NCI-H526 treated with DMSO at 0.1 percent for 48 hours (cell line): ENCODE measurements at places on chromosomes 3 and 15.

GRCh38 chr15:91936927-91937326 lies 83.4 kb downstream of the SLCO3A1 start:
- DNase-seq, result no peak

DNA sequence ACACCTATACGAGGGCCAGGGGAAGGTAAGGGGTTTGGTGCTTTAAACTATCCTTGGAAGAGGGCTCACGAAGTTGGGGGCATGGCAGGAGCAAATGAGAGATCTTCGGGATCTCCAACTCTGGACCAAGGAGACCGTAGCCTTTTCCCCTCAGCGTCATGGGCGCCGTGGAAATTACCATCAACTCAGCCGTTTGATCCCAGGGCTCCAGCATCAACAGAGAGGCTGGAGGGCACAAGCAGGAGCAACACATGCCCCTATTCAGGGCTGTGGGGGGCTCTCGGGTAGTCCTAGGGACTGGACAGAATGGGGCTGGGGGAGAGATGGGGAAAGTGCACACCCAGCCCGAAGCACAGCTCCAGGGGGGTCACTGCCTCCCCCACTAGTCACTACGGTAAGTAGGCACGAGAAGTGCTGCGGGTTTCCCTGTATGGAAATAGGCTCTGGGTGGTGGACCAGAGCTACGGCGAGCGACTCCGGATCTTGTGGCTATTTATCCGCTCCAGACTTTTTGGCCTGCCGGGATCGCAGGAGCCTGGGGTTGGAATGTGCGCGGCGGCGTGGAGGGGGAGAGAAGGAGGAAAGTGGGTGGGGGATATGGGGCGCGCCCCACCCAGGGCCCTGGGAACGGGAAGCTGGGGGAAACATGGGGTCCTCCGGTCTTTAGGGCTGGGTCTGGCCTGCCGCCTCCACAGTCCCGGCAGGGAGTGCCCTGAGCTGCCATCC lies 539 bp upstream of the LAMB2 start:
- DNase-seq, result peak; percentile 51

GRCh38 chr3:149198611-149199010 lies 23.0 kb downstream of the CP start:
- no peak for DNase-seq

DNA sequence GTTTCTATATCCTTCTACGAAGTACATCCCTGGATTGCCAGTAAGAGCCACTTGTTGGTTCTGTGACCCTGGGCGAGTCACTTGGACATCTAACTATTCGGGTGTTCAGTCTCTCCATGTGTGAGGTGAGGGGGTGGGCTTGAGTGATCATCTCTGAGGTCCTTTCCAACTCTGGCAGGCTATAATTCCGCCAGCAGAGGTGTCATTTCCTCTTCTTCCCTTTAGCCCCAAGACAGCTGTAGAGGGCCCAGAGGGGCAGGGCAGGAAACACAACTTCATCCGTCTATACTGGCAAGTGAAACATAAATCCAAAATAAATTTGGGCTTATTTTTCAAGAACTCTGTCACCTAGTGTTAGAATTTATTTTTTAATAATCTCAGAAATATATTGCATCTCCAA lies 38.1 kb downstream of the C2CD4A start:
- no peak for DNase-seq

- DNase-seq, result no peak
Measured at GRCh38 chr3:197376020-197376419, 77.6 kb upstream of the DLG1 start.

GRCh38 chr15:43854801-43855200 lies 28.0 kb downstream of the WDR76 start:
- no peak for DNase-seq

- no peak for DNase-seq
Measured at GRCh38 chr15:76239786-76240185, 71.5 kb downstream of the ETFA start.

- no peak for DNase-seq
Measured at GRCh38 chr3:43171748-43172147, 65.9 kb upstream of the POMGNT2 start.

DNA sequence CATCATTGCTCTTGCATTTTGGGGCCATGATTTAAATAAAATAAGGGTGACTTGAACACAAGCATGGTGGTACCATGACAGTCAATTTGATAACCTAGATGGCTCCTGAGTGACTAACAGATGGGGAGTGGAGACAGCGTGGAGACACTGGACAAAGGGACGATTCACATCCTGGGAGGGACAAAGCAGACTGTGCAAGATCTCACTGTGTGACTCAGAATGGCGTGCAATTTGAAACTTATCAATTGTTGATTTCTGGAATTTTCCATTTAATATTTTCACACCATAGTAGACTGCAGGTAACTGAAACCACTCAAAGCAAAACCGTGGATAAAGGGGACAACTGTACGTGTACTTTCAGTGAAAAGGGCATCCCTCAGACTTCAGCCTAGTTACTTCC lies 25.5 kb downstream of the MCCC1 start:
- no peak for DNase-seq

DNA sequence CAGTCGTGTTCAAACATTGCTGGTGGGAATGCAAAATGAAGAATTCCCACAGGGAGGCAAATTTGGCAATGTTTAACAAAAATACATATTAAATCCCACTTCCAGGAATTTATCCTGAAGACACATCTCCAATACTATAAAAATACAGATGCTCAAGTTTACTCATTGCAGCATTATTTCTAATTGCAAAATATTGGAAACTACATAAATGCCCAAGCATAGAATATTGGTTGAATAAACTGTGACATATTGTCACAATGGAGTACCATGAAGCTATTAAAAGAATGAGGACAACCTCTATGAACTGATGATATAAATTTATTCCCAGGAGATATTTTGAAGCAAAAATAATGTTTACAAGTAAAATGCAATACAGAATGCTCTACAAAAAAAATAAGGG lies 49.7 kb upstream of the UBE2E2 start:
- DNase-seq, result no peak

GRCh38 chr3:129530821-129531220 lies 2.4 kb downstream of the RHO start:
- no peak for DNase-seq

DNA sequence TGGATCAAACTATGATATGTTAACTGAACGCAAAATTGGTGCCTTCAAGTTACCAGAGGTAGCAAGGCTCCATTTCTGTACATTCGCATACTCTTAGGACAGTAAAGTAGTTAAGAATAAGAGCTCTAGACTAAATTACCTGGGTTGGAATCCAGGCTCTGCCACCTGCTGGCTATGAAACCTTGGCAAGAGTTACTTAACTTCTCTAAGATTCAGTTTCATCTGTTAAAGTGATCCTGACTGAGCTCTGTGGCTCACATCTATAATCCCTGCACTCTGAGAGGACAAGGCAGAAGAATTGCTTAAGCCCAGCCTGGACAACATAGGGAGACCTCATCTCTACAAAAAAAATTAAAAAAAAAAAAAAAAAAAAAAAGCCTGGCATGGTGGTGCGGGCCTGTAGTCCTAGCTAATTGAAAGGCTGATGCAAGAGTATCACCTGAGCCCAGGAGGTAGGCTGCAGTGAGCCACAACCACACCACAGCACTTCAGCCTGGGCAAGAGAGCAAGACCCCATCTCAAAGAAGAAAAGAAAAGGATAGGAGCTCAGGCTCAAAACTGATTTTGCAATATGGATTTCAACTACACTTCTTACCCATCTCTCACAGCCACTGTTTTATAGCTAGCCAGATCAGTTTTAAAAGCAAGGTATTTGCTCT lies 21.3 kb downstream of the GSK3B start:
- no peak for DNase-seq

- DNase-seq, result no peak
Measured at GRCh38 chr3:53264718-53265117, 8.9 kb upstream of the TKT start.
